ENCODE measurements at places on chromosomes 3 and 15.

GRCh38 chr3:164730815-164731360 is 347.4 kb downstream of the SI start:
- no peak for DNase-seq

- no peak for DNase-seq
Measured at GRCh38 chr3:15217011-15217671, 11.1 kb downstream of the CAPN7 start.

GRCh38 chr3:100045696-100046095 is 68.6 kb downstream of the FILIP1L start:
- DNase-seq: peak; percentile 47

- DNase-seq: no peak
Measured at GRCh38 chr3:122598151-122598550, 20.7 kb downstream of the PARP15 start.

- no peak for DNase-seq
Measured at GRCh38 chr15:61564785-61565184, 335.7 kb upstream of the RORA start.

DNA sequence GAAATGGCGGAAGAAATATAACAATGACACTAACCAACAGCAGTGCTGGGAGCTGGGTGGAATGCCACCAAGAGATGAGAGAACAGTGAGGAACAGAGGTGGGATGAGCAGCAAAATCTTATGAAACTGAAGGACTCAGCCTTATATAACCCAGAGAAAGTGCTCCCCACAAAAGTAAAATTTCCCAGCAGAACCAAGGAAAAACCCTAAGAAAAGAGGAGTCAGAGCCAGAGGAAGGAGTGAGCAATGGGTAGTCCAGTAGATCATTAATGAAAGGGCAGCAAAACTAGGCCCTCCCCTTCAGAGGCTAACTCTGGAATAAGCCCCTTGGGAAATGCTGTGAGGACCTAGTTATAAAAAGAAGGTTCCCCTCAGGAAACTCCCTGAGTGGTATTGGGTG is 24.7 kb upstream of the UBE2E1 start:
- DNase-seq: no peak

- DNase-seq: no peak
Measured at GRCh38 chr3:186614266-186614596, 1.4 kb downstream of the AHSG start.

GRCh38 chr15:37880009-37880834 is 54.2 kb upstream of the TMCO5A start:
- peak; percentile 13 for DNase-seq

GRCh38 chr15:76233921-76234320 is 77.3 kb downstream of the ETFA start:
- DNase-seq: no peak

DNA sequence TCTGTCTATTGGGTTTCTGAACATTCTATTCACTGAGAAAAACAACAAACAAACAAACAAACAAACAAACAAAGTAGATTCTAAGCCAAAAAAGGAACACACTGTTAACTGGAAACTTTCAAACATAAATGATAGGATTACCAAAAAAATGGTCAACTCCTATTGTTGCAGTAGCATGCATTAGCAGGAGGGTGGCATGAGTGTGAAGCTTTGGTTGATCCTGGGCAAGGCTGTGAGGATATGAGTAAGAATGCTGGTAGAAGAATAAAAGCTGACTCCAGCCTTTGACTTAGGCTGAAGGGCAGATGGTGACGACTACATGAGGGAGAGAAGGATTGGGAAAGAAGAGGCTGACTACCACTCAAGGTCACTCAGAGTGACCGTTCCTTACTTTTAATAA is 810.3 kb downstream of the VGLL3 start:
- DNase-seq: no peak

- peak; percentile 9 for DNase-seq
Measured at GRCh38 chr3:40366203-40367162, 20.5 kb upstream of the ENTPD3 start.

DNA sequence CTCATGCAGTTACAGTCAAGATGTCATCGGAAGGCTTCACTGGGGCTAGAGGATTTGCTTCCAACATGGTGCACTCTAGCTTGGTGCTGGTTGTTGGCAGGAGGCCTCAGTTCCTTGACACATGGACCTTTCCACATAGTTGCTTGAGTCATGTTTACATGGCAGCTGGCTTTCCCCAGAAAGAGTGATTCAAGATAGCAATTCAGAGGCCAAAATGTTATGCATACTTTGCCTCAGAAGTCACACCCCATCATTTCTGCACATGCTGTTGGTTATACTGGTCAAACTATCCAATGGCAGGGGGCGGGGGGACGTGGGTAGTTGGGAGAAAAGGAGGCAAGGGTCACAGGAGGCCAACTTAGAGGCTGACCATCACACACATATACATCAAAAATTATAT is 58.7 kb downstream of the FOXB1 start:
- peak; percentile 44 for DNase-seq

DNA sequence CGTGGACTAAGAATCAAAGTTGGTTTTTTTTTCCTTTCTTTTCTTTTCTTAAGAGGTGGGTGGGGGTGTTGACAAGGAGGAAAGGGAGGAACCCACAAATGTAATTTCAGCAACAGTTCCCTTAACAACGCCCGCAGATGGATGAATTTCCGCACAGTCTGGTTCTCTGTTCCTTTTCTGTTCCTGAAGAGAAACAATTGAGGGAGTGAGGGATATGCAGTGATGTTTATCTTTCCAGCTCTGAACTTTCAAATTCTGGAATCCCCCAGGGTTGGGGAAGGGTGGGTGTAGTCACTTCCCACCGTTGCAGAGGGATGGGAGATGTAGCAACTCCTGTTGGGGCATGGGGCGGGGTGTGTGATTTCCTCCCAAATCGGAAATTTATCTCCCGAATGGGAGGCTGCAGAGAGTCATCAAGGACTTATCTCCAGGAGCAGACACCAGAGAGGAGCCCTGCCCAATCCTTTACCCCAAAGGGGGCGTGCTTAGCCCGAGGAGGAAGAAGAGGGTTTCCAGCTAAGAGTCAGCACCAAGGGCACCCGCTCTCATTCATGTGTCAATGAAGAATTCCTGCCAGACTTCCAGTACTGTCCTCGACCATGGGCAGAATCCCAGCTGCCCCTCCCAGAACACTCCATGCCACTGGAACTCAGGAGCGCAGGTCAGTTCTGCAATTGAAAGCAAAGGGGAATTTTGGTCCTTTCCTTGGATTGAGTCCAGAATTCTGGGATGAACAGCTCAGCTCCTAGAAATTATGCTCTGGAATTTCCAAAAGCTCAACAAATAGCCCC is 35.0 kb upstream of the CFAP161 start:
- no peak for DNase-seq

DNA sequence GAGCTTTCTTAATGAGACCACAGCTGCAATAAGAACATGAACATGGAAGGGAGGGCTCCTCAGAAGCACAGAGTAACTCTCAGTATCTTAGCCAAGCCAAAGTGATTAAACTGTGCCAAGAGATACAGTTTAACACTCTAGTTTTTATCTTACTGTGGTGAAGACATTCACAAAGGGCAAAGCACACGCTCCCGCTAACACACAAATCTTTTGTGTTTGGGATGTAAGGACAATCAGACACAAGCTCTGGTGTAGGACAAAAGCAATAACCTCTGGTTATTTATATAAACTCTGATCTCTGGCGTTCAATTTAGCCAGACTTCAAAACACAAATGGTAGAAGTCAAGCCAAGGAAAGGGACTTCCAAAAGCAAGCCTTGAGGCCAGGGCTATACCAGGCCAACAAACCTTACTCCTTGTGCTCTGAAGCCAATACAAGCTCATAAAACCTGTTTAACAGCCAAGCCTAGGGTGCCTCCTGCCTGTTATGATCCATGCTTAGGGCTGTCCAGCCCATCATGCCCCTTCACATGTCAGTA is 27.8 kb downstream of the DPH3 start:
- DNase-seq: no peak

- DNase-seq: no peak
Measured at GRCh38 chr3:12957339-12957738, 115.9 kb downstream of the IQSEC1 start.

Data from stromal cell of bone marrow (primary cell).